Kidney epithelial cell (primary cell): ENCODE measurements at places on chromosomes 11 and 22.

- DNase-seq = no peak
Measured at GRCh38 chr22:17893900-17894535, 119.7 kb upstream of the BID start.

GRCh38 chr11:43823851-43824250 lies 56.8 kb upstream of the ALKBH3 start:
- DNase-seq = no peak

- DNase-seq = no peak
Measured at GRCh38 chr11:35352077-35352888, 67.1 kb downstream of the SLC1A2 start.

- no peak for DNase-seq
Measured at GRCh38 chr11:87597725-87598124, 560.0 kb downstream of the TMEM135 start.

GRCh38 chr11:110990311-110990710 lies 255.2 kb upstream of the POU2AF2 start:
- DNase-seq = no peak

DNA sequence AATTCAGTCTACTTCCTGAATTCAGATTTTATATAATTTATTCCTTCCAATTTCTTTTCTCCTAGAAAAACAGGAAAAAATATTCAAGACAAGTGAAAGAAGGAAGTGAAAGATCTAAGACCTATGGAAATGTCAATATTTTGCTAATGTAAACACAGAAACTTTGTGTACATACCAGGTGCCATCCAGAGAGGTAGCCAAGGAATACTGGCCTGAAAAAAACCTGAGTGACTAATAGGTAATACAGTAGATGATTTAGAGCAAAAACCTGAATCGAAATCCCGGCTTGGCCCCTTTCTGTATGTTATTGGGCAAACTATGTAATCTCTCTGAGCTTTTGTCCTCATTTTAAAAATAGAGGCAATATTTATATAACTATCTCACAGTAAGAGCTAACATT lies 59.2 kb upstream of the FSHB start:
- no peak for DNase-seq

DNA sequence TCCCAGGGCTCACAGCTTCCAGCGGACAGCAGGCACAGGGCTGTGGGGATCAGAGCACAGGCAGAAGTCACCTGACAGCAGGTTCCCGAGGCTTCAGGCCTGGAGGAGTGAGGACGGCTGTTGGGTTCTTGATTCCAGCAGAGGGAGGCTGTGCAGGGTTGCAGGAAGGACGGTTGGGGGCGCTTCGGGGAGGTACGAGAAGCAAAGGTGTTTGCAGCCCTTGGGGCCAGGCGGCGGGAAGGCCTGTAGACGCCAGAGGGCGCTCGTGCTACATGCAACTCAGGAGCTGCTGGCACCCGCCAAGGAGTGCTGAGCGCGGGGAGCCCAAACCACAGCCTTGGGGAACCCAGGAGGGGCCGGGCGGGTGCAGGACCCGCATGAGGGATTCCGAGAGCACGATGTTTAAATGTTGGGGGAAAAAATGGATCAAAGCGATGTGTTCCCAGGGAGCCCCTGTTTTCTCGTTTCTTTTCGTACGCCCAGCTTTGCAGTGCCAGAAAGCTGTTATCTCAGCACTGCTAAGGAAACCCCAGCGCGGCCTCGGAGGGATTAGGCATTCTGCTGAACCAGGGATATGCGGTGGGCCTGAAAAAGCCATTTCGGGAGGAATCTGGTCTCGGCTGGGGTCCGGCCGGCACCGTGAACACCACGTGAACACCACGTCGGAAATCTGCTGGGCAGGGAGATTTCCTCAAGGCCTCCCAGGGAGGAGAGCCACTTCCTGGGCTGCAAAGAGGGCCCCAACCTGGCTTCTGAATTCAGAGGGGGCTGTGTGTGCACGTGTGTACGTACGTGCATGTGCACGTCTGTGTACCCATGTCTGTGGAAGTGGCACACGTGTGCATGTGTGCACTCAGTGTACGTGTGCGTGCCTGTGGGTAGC lies 88.1 kb downstream of the KCNQ1 start:
- DNase-seq = peak; percentile 56

DNA sequence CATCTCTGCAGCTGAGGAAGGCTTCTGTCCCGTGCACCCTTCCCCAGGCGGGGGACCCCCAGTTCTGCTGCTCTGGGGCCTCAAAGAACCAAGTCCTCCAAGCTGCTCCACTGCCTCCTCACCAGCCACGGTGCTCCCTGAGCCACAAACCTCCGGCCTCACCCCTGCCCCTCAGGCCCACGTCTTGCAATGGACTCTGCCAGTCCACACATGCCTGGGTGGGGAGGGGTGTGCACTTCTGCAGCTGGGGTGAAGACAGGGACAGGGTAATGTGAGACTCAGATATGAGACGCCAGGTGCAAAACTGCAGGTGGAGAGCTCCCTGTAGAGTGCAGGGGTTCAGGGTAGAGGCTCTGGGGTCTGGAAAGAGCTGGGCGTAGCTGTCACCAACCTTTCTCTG lies 3.2 kb upstream of the PTDSS2 start:
- no peak for DNase-seq

DNA sequence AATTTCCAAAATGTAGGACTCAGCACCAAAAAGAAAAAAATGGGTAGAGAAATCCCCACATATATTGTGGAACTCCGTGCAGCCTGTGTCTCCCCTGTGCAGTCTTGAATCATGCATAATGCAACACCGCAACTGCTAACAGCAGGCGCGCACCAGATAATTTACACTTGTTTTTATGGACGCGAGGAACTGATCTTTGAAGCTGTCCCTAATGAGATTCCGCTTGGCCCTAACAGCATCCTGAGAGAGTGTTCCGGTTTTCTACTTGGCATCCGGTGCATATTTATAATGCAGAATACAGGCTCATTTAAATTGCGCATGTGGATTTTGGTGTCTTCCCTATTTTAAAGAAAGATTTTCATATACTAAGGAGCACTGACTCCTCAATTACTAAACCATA lies 21.1 kb downstream of the MPPED2 start:
- DNase-seq = no peak

GRCh38 chr11:117612177-117612576 lies 184.8 kb downstream of the DSCAML1 start:
- no peak for DNase-seq

- DNase-seq = no peak
Measured at GRCh38 chr11:15885854-15886253, 470.5 kb downstream of the SOX6 start.

GRCh38 chr22:30245985-30246813 lies at the start of gene LIF:
Gene LIF (minus strand): TSS chr22:30246759. CDS start chr22:30246695, 64 bp downstream.
- no peak for DNase-seq

- DNase-seq = no peak
Measured at GRCh38 chr11:82557274-82557673, 176.4 kb downstream of the FAM181B start.

- DNase-seq = no peak
Measured at GRCh38 chr11:3018596-3018995, 26.5 kb upstream of the NAP1L4 start.

GRCh38 chr11:109963101-109963500 lies 130.1 kb upstream of the ZC3H12C start:
- no peak for DNase-seq

- no peak for DNase-seq
Measured at GRCh38 chr11:45603946-45604682, 61.3 kb downstream of the CHST1 start.

- no peak for DNase-seq
Measured at GRCh38 chr11:128482092-128482491, 105.3 kb downstream of the ETS1 start.

GRCh38 chr11:117415358-117415896 lies 87.8 kb downstream of the CEP164 start:
- DNase-seq = no peak

GRCh38 chr11:79472819-79473529 lies 32.1 kb upstream of the TENM4 start:
- no peak for DNase-seq

GRCh38 chr11:8947230-8947943 lies 4.6 kb upstream of the ASCL3 start:
- DNase-seq = no peak

DNA sequence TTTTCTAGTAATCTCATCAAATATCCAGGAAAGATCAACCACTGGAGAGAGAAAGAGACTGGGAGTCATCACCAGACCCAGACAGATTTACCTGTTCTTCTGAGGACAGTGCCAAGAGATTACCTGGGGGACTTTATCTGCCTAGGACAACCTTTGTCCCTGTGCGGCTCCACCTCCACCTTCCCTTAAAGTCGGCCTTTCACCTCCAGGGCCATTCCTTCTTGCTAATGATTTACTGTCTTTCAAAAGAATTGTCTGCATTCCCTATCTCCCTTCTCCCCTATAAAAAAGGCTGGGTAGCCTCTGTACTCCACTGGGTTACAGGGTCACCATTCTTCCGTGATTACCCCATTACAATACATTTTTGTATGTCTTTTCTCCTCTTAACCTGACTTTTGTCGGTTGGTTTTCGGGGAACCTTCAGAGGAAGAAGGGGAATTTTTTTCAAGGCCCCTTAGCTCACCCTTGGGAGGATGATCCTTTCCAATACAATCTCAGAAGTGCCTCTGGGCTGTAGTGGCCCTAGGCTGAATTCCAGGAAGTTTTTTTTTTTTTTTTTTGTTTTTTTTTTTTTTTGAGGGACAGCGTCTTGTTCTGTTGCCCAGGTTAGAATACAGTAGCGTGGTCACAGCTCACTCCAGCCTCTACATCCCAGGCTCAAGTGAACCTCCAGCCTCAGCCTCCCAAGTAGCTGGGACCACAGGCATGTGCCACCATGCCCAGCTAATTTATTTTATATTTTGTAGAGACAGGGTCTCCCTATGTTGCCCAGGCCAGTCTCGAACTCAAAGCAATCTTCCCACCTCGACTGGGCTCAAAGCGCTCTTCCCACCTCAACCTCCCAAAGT lies 1.5 kb upstream of the HMOX1 start:
- no peak for DNase-seq

GRCh38 chr11:2442589-2442988 lies 1.7 kb downstream of the TRPM5 start:
- DNase-seq = no peak

GRCh38 chr11:116302756-116303155 lies 470.0 kb downstream of the BUD13 start:
- DNase-seq = no peak

DNA sequence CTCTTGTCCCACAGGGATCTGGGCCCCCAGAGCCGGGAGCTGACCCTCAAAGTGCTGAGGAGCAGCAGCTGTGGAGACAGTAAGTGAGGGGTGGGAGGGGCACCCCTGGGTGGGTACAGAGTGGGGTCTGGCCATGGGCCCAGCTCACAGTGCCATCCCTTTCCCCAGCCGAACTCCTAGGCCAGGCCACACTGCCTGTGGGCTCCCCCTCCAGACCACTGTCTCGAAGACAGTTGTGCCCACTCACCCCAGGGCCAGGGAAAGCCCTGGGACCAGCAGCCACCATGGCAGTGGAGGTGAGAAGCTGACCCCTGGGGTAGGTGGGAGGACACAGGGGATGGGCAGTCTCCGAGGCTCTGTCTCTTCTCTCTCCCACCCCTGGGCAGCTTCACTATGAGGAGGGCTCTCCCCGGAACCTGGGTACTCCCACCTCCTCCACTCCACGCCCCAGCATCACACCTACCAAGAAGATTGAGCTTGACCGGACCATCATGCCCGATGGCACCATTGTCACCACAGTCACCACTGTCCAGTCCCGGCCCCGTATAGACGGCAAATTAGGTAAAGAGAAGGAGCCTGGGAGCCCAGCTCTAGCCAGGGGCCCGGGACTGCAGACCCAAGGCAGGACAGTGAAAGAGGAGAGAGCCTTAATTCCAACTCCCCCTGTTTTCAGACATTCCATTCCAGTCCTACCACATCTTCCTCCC lies 5.3 kb downstream of the C2CD2L start:
- DNase-seq = no peak

DNA sequence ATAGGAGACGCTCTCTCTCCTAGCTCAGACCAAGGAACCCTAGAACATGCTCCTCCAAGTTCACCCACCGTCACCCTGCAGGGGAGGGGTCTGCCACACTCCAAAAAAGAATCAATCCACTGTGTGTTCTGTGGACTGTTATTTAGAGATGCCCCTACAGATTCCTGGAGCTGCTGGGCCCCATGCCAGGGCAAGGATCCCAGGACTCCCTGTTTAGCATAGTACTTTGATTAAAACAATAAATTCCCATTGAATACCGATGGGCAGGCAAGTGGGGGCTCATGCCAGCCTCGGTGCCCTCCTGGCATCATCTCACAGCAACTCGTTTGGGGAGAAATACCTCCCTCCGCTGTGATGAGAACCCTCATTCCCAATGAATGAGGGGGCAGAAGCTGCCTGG lies 247.5 kb downstream of the ST3GAL4 start:
- DNase-seq = no peak

- DNase-seq = no peak
Measured at GRCh38 chr11:121895919-121896318, 220.1 kb downstream of the BLID start.
